ENCODE measurements at places on chromosomes 13 and 19.

DNA sequence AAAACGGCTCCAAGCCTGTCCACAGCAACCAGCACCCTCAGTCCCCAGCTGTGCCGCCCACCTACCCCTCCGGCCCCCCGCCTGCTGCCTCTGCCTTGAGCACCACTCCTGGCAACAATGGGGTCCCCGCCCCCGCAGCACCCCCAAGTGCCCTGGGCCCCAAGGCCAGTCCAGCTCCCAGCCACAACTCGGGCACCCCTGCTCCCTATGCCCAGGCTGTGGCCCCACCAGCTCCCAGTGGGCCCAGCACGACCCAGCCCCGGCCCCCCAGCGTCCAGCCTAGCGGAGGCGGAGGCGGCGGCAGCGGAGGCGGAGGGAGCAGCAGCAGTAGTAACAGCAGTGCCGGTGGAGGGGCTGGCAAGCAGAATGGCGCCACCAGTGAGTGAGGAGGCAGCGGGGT is 10.6 kb downstream of the CNOT3 start:
- DNase-seq = no peak

DNA sequence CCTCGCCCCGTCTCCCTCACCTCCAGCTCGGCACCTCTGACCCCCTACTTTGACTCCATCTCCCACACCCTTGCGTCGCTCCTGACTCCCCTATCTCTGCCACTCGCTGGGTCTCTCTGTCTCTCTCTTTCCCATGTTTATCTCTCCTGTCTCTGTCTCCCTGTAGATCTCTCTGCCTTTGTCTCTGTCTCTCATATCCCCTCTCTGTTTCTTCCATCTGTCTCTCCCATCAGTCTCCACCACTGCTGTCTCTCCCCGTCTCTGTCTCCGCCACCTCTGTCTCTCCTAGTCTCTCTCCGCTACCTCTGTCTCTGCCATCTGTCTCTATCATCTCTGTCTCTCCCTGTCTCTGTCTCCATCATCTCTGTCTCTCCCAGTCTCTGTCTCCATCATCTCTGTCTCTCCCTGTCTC is 12.4 kb upstream of the BBC3 start:
- DNase-seq = no peak

- no peak for DNase-seq
Measured at GRCh38 chr19:42919757-42920079, 2.0 kb upstream of the PSG6 start.

DNA sequence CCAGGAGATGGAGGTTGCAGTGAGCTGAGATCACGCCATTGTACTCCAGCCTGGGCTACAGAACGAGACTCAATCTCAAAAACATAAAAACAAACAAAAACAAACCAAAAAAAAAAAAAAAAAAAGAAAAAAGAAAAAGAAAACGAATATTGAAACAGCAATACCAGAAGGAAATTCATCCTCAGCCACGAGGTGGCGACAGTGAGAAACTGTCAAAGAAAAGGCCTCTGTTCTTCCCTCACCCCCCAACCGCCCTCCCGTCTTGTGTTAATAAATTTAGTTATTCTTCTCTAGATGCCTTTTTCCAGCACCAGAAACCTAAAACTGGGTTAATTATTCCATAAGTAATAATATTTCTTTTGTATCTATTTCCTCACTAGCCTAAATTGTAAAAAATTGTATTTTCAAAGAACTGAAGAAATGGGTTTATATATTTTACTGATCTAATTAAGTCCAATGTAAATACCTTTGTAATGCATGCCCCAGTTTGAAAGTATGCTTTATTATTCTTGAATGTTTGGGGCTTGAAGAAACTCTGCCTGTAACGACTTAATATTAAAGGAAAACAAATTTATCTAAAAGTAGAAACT is 38.6 kb downstream of the LIG4 start:
- peak; percentile 66 for DNase-seq

DNA sequence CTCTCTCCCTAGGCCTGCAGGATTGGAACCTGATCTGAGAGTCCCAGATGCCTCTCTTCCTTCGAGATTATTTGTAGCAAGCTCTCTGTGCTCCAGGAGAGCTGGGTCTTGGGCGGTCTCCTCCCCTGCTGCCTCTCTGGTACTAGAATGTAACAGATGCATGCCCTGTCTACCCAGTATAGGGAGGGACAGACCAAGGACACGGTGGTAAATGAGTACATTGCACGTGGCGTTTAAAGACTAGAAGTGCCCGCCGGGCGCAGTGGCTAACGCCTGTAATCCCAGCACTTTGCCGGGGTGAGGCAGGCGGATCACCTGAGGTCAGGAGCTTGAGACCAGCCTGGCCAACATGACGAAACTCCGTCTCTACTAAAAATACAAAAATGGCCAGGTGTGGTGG is 11.7 kb downstream of the SLC27A1 start:
- no peak for DNase-seq

All from inflammatory macrophage treated with lipopolysaccharide for 1 hour (primary cell).